ENCODE measurements at places on chromosomes 7 and 10.

GRCh38 chr7:101156866-101157589, 2.8 kb downstream of the AP1S1 start:
- DNase-seq, result no peak

DNA sequence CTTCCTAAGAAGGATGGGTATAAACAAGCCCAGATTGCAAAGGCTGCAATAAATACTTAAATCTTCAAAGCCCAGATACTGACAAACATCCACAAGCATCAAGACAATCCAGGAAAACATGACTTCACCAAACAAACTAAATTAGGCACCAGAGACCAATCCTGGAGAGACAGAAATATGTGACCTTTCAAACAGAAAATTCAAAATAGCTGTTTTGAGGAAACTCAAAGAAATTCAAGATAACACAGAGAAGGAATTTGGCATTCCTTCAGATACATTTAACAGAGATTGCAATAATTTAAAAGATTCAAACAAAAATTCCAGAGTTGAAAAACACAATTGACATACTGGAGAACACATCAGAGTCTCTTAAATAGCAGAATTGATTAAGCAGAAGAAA, 23.0 kb downstream of the GSDME start:
- DNase-seq, result no peak

- peak; percentile 36 for DNase-seq
Observed at GRCh38 chr10:118966076-118966849, 63.3 kb upstream of the NANOS1 start.

GRCh38 chr7:143434660-143435059, 8.6 kb upstream of the TAS2R60 start:
- DNase-seq, result peak; percentile 17

GRCh38 chr7:130822642-130823041, 88.6 kb upstream of the KLF14 start:
- no peak for DNase-seq

DNA sequence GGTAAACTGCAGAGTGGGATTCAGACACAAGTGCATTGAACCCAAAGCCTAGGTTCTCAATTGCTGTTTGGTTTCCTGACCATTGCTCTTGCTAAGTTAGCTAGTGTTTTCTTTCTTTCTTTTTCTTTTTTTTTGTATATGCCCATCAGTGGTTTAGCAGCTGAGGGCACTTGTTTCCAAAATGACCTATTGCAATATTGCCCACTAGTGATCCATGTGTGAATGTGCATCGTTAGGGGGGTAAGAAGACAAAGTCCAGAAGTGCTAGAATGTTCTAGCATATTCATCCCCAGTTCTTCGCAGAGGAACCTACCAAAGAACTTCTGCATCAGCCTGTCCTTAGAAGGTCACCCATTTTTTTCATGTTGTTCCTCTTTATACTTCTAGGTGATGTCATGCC, 252.8 kb upstream of the GPR26 start:
- DNase-seq, result no peak

GRCh38 chr10:66996996-66997395, 71.2 kb downstream of the LRRTM3 start:
- DNase-seq, result no peak

DNA sequence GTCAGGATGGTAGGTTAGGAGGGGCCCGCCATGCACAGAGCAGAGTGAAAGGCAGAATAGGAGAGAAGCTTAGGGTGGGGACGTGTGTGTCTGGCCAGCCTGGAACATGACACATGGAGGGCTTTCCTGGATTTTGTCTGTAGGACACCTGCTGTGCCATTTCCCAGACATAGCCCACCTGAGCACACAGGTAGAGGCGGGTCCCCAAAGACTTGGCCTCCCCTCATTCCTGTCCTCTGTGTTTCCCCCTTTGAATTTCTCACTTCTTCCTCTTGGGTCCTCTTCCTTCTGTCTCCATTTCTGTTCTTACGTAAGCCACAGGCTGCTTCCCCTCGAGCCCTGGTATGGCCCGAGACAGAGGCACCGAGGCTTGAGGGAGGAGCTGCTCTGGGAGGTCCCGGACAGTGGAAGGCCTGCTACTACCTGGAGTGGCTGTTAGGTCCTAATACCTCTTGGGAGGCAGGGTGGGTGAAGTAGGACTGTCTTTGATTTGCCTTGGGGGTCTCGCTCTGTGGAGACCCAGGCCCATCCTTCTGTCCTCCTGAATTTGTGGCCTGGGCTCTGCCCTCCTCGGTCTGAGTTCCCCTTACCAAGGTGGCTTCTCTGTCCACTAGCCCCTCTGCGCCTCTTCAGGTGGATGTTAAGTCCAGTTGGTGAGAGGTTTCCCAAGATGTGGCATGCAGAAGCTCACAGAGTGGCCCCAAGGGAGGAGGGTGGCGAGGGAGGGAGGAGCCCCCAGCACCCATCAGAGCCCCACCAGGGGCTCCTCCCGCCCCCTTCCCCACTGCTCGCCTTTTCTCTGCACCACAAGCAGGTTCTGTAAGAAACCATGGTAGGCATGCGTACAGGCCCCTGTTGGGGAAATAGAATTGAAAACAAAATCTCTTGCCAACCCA, 5.5 kb downstream of the ZNF775 start:
- DNase-seq, result no peak

DNA sequence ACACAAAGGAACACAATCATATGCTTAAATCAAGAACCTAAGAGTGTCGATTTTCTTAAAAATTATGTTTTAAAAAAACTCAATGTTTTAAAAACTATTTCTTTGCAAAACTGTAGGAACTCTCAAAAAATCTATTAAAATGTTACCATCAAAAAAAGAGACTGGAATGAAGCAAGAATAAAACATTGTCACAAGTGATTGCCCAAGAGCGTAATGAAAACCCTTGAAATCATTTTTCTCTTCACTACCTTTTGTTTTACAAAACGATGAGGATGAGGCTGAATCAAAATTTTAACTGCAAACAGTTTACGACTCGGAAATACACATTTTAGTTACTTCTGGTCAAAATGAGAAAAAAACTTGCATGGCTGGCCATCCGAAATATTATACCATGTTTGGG, 855 bp downstream of the YME1L1 start:
- no peak for DNase-seq

GRCh38 chr7:37577901-37578300, 105.7 kb upstream of the GPR141 start:
- no peak for DNase-seq

DNA sequence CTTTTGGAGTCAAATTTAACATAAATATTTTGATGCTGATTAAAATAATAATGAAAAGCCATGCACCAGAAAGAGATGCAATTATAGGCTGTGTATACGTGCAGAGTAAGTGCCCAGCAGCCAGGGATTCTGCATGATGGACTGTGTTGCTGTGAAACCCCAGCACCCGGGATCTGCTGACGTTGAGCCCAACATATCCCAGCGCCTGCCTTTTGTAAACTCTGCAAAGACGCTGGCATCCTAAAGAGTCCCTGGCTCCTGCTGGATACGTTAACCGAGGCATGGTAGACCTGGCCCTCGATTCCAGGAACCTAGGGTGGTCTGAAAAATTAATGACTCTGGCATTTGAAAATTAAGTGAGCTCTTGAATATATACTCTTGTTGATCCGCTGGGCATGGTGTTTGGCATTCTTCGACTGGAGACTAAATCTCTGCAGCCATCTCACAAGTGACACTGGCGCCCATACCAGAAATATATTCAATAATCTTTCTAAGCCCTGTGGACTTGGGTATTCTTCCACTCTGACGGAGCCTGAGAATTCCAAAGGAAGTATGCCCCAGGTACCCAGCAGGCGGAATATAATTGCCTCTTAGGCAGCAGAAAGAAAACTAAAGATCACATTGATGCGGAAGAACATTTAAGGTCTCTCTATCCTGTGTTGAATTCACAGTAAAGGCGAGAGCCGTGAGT, 191.2 kb upstream of the SH2B2 start:
- DNase-seq, result no peak

- DNase-seq, result no peak
Observed at GRCh38 chr10:13352519-13352918, 4.4 kb upstream of the SEPHS1 start.

DNA sequence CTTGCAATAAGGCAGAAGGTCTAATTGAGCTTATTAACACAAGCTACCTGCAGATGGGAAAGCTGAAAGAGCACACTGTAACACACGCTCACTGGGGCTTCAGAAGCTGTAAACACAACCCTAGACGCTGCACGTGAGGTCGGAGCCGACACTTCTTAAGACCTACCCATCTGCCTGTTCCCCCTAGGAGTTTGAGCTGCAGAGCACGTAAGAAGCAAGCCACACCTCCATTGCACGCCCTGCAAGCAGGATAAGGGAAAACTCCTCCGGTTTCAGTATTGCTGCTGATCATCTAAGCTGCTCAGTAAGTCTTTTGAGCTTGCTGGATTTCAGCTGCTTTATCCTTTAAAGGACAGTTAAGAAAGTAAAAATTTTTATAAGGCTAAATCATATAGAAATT, 244.0 kb upstream of the ZWINT start:
- no peak for DNase-seq

GRCh38 chr10:31004611-31005193, 27.0 kb downstream of the ZNF438 start:
- DNase-seq, result peak; percentile 26

DNA sequence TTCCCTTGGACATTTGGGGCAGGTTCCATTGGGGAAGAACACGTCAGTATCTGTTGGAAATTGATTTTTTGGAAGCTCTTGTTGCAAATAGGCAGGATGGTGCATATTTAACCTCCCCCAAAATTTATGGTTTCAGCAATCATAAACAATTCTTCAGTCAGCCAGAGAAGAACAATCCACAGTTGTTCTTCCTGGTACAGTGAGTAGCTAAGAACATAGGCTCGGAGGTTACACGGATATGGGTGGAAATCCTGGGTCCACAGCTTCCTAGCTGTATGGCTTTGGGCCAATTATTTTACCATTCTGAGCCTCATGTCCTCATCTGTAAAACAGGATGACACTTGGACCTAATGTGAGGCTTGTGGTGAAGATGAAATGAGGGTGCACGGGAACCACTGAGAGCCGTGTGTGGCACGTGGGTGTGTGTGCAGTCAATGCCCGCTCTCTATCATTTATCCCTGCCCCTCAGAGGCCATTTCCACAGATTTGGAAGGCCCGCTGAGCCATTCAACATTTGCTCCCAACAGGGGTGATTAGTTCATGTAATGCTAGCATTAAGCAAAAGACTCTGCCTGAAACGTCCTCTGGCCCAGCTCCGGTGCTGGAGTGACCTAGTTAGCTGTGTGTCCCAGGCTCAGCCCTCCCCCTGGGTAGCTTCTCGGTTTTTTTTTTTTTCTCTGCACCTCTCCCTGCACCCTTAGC, 9.7 kb downstream of the CAMK1D start:
- DNase-seq, result no peak

DNA sequence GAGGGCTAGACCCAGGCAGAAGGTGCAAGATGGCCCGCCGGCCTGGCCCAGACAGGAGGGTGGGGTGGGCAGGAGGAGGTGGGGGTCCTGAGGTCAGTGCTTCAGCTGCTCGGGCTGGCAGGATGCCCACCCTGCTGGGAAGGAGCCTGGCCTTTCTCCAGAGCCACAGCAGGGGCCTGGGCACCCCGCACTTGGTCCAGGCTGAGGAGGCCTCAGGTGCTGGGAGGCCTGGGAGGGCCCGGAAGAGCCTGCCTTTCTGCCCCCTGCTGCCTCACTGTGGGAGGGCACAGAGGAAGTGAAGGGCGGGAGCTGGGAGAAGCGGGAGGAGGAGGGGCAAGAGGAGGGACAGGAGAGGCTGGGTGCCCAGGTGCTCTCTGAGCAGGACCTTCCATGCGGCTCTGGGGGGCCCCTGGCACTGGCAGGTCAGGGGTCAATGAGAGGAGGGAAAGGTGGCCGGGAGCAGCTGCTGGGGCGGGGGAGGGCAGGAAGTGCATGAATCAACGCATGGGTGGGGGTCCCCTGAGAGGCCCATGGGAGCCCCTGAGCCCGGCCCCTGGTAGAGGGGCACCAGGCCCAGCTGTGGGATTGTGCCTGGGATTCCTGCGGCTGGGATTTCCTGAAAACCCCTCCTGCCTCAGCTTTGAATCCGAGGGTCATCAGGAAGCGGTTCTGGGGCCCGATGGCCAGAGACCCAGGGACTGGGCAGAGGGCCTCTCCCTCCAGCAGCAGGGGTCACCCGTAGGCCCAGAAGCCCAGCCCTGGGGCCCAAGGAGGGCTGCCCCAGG, 49.9 kb downstream of the PWWP2B start:
- DNase-seq, result peak; percentile 47

- peak; percentile 19 for DNase-seq
Observed at GRCh38 chr10:102240467-102241031, 763 bp downstream of the PITX3 start.

- DNase-seq, result peak; percentile 43
Observed at GRCh38 chr10:60521974-60522405, 132.3 kb upstream of the ANK3 start.

All from GM03348 (cell line).